ENCODE measurements at places on chromosomes 3 and 15. TPM values are rescaled to one million over a fixed set of nuclear protein-coding genes. Genes with fewer than 3 reads are reported as not detected.

BNC1 gene
- total RNA-seq, result 0.52 TPM

NTRK3 gene
- total RNA-seq, result 22.2 TPM

SAXO2 gene
- total RNA-seq, result 3.6 TPM

CFAP92 gene
- not detected for total RNA-seq

SLC4A7 gene
- total RNA-seq, result 30.6 TPM

GOLGA8T gene
- total RNA-seq, result 1.6 TPM

FOXB1 gene
- not detected for total RNA-seq

NUP210 gene
- total RNA-seq, result 32.3 TPM

NR2C2 gene
- 16.5 TPM for total RNA-seq

PLSCR2 gene
- not detected for total RNA-seq

PLOD2 gene
- 136 TPM for total RNA-seq

ADAMTS9 gene
- 0.54 TPM for total RNA-seq

CCDC9B gene
- 18.7 TPM for total RNA-seq

CD86 gene
- not detected for total RNA-seq
